ENCODE measurements at places on chromosomes 13 and 19.

- DNase-seq: no peak
Observed at GRCh38 chr19:38056646-38057045, 149.6 kb downstream of the SIPA1L3 start.

GRCh38 chr19:17579661-17580244 is 24.3 kb downstream of the COLGALT1 start:
- DNase-seq: no peak

- no peak for DNase-seq
Observed at GRCh38 chr13:39419876-39420275, 183.1 kb downstream of the LHFPL6 start.

DNA sequence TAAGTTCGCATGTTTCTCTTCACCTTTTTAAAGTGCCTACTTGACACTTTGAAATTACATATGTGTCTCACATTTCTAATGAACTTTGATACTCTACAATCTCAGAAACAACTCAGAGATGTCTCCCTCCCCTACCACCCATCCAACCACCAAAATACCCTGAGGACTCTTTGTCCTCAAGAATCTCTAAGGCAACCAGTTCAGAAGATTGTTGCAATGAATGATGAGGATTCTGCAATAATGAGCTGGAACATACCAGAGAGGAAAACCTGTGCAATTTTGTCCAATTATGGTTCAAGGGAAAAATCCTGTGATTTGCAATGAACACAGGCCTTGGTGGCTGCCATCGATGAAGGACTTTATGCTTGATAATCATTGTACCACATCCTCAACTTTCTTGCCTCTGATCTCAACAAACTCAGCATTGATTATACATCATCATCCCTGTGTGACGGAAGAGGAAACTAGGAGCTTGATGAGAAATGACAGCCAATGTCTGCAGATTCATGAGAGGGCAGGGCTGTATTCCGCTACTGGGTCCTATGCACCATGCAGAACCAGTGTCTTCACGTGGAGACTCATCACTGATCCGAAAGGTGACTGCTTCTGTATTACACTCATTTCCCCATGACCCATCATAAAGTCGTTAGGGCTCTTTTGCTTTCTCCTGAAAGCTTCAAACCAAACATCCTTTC is 1.1 kb downstream of the FPR1 start:
- no peak for DNase-seq

DNA sequence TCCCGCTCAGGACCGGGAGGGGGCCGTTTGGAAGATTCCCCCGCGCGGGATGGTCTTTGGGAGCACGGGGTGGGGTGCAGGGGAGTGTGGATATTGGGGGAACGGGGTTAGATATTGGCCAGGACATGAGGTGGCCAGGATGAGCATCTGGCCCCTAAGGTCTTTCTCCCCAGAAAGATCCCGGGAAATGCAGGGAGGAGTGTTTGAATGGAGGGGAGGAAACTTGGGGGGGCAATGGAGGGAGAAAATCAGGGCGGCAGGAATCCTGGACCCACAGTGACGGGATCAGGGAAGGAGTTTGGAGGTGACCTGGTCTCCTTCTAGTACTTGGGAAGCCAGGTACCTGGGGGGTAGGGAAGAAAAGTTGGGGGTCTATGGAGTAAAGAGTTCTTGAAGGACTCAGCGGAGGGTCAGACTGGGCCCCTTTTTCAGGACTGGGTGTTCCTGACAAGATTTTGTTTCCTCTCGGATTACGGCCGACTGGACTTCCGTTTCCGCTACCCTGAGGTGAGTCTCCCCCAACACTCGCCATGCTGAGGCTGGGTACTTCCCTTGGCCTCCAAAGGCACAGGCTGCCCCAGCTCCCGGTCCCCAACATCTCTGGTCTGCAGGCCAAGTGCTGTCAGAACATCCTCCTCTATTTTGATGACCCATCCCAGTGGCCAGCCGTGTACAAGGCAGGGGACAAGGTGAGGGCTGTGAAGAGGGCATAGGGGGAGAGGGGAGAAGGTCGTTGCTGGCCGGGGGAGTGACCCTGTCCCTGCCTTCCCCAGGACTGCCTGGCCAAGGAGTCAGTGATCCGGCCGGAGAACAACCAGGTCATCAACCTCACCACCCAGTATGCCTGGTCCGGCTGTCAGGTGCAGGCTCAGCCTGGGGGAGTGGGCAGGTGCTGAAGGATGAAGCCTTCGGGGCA is 989 bp downstream of the TMEM145 start:
- DNase-seq: no peak

DNA sequence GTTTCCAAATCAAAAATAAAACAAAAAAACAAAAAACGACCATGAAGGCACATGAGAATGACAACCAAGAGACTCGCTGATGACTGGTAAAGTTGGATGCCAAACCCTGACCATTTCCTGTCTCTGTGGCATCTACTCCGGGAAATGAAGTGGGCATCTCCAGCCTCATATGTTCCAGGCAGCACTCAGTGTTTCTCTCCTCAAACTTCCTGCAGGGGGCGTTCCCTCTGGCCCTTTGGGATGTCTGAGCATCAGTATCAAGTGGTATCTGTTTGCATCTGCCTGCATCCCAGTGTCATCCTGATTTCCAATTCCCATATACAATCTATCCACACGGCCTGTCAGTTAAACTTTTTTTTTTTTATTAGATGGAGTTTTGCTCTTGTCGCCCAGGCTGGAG is 9.8 kb upstream of the SIGLEC12 start:
- no peak for DNase-seq

DNA sequence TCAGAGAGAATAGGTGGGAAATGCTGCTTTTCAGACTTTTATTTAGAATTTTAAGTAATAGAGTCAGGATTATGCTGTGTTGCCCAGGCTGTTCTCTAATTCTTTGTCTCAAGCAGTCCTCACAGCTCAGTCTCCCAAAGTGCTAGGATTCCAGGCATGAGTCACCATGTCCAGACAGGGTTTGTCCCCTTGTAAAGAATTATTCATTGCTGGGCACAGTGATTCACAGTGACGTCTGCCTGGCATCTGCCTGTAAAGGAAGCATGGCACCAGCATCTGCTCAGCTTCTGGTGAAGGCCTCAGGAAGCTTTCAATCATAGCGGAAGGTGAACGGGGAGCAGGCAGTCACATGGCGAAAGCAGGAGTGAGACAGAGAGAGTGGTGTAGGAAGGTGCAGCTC is 17.7 kb downstream of the ZNF763 start:
- no peak for DNase-seq

- DNase-seq: peak; percentile 99
Observed at GRCh38 chr19:39390751-39391437, at the start of the genes MED29 and PAF1. TSS of gene MED29 (plus strand) at chr19:39391378. CDS start at chr19:39391423, 45 bp downstream. TSS of gene PAF1 (minus strand) at chr19:39391106. CDS start at chr19:39390864, 242 bp downstream.

GRCh38 chr13:45391926-45392325 is 26.2 kb downstream of the SLC25A30 start:
- no peak for DNase-seq

DNA sequence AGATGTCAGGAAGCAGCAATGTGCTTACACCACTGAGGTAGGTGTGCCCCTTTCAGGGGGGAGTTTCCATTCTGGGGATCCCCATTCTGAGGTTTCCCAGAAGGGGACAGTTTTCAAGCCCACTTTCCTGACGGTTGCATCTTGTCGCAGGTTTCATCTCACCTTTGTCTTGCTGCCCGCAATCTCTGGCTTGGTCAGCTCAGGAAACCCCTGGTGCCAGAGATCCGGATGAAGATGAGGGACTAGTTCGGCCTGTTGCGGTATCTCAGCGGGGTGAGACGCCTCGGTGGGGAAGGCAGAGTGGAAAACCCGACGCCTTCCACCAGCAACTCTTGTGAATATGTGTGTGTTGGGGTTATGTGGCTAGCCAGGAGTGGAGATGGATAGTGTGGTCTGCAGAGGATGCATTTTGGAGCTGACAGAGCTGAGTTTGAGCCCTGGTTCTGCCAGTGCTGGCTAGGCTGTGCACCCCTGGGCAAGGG is 13.1 kb downstream of the TNFSF9 start:
- no peak for DNase-seq

- peak; percentile 63 for DNase-seq
Observed at GRCh38 chr19:49339301-49340068, 4.3 kb downstream of the CD37 start.

DNA sequence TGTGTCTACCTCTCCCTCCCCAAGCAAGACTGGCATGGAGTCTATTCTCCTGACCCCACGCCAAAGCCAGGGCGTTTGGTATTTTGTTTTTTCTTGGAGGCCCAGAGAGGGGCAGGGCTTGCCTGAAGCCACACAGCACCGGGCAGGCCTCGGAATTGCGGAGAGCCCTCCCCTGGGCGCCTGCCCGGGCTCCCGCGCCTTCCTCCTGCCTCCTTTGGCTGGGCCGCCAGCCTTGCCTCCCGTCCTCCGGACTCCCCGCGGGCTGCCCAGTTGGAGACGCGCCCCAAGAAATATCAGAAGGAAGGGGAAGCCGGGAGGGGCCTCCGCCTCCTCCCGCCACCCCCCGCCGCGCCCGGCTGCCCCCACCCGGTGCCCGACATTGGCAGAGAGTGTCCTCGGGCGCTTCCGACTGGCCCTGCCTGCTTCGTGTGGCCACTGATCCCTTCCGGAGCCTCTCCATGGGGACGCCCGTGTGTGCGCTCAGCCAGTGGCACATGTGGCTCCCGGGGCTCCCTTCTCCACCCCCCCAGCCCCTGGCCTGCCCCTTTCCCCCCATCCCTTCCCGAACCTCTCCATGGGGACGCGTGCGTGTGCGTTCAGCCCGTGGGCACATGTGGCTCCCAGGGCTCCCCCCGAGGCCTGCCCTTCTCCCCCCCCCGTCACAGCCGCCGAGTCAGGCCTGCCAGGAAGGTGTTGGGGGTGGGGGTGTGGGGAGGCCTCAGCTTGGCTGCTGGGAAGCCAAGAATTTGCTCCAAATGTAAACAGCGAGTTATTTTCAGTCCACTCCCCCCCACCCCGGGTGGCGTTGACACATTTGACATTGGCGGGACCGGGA is 37.3 kb downstream of the NFIC start:
- DNase-seq: peak; percentile 60

DNA sequence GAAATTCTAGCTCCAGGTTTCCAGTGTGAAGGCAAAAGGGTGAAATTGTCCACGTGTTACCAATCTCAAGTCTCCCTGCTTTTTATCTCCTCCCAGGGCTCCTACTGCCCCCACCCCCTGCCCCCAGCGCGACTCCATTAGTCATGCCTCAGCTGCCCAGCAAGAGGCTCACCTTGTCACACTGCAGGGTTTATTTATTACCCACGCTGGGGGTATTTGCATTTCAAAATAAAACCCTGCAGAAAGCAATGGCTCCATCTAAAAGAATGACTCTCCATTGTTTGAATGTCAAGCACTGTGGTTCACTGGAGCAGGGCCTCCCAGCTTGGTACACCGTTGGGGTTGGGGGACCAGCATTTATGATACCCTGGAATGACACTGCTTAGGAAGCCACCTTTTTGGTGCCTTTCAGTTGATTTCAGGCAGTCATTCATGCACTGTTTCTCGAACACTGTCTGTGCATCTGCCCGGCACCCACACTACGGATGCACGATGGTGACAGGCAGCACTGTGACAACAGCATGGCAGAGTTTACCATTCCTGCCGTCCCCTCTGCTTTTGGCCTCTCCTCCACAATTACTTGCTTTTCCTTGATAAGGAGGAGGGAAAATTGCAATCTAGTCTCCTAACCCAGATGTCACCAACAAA is 9.9 kb upstream of the POP4 start:
- DNase-seq: no peak

- peak; percentile 79 for DNase-seq
Observed at GRCh38 chr13:73055813-73056564, 2.8 kb upstream of the KLF5 start.

GRCh38 chr13:49550942-49551644 is 34.3 kb downstream of the RCBTB1 start:
- no peak for DNase-seq

GRCh38 chr13:66585669-66586203 is 644.4 kb downstream of the PCDH9 start:
- DNase-seq: no peak

DNA sequence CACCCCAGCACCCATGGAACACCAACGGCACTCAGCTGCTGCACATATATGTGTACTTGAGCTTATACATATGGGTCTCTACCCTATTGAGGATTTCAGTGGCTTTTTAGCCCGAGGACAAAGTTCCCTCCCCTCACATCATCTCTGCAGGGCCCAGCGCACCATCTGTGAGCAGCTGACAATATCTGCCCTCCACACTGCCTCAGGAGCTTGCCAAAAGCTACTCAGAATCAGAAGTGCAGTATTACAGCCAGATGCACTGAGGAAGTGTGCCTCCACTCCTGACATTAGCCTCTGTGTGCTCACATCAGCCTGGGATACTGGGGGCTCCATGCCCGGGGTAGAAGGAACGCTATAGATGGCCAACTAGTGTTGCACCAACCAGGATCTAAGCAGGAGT is 903.9 kb downstream of the UQCRFS1 start:
- no peak for DNase-seq
